ENCODE measurements at places on chromosomes 13 and 19.

GRCh38 chr13:110217085-110217484 lies 89.9 kb downstream of the COL4A1 start:
- DNase-seq = no peak

GRCh38 chr13:46379611-46380010 lies 7.4 kb downstream of the RUBCNL start:
- no peak for DNase-seq

DNA sequence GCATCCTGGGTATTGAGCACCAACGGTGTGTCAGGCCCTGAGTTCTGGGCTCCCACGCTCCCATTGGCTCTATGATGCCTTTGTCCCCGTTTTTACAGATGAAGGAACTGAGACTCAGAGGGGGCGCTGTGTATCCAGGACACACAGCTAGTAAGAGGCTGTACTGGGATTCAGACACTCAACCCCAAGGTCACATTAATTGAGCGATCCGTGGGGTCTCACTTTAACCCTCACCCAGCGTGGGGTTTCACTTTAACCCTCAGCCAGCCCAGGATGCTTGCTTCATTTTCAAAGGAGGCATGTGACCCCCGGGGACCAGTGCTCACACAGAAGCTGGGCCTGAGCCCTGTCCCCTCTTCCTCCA lies 42.6 kb downstream of the CYP4F22 start:
- DNase-seq = no peak

GRCh38 chr13:113669231-113669754 lies 2.3 kb downstream of the GRK1 start:
- DNase-seq = no peak

DNA sequence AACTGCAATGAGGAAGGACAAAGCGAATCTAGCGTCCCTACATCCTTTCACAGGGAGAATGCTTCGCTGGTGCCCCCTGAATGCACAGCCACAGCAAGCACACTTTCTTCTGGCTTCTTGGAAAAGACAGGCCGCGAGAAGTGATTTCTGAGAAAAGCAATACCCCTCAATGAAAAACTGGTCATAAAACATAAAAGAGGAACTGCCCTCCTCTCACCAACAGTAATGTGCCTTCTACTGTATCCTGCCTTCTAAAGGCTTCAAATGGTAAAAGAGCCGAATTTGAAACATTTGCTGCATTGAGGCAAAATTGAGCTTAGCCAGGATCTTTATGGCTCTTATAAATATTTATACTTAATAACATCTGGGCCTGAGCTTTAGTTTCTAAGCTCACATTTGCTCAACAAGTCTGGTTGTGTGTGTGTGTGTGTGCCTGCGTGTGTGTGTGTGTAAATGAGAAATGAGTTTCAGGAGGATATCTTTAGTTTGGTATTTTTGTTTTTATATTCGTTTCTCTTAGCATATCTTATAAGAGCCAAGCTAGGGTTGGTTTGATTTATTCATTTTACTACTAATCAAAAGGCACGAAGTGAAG lies 246.1 kb upstream of the MAB21L1 start:
- DNase-seq = no peak

DNA sequence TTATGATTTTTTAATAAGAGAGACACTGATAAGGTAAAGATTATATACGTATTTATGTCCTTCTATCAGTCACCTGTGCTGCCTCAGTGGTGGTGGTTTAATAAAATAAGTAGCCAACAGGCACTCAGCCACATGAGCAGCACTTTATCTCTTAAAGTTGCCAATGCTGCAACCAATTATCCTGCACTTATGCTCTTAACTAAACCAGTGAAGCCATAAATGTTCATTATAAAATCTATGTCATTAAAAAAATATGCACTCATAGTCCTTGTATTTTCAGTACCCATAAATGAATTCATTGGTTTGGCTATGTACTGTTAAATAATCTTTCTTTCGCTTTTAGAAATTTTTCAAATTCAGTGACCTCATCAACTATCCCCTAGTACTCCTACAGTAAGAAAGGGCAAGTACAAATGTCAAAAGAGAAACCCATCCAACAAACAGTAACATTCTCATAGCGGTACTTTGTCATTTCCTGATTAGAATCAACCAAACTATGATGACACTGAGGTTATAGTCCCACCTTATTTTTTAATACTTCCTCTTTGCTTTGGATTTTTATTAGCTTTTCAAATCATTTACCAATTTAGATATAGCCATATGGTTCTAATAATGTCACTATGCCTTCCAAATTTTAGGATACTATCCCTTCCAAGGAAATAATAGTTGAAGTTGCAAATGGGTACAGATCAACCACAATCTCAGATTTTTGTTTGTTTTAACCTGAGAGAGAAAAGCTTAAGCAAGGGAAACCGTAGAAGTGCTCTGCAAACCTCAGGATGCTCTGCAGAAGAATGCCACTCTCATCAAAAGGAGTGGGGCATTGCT lies 190.9 kb downstream of the KLF12 start:
- DNase-seq = no peak

- peak; percentile 74 for DNase-seq
These were observed 8.0 kb downstream of the C19orf25 start for GRCh38 chr19:1471010-1471514.

GRCh38 chr19:31085125-31085524 lies 264.1 kb downstream of the TSHZ3 start:
- no peak for DNase-seq

DNA sequence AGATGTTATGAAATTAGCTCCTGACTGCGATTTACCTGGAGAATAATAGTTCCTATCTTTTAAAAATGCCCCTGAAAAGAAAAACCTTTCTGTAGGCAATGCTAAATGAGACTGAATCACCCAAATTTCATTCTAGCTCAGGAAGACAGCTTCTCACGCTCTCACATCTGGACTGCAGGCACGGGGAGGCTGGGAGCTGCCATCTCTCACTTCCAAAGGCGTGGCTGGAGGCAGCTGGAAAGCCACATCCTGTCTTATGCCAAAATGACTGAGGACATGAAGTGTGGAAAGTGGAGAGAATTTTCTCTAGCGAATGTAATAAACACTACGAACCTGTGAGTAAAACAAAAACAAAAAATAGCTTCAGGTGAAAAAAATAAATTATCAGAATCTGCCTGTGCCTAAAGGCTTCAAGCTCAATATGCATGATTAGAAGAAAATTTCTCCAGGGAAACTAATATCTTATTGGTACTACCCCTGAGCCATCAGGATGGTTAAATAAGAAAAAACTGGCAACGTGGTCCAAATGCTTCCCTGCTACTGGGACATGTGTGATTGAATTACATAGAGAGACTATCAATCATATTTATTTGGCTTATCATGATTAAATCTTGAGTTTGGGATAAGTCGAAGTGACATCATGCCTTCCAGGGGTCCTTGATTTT lies 58.1 kb upstream of the UBL3 start:
- DNase-seq = no peak

DNA sequence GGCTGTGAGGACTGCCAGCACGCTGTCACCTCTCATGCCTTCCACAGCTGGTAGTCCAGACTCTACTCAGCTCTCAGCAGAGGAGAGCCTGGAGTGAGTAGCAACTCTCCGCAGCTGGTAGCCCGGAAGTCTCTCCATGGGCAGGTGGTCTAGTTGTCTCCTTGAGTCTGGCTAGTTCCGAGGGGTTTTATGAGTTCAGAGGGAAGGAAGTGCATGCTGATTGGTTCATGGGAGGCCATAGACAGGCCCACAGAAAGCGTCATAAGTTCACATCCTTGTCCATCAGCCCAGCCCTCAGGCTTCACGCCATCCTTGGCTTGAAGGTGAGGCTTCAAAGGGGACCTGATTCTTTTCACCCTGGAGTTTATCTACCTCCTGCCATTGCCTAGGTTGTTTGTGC lies 2662.4 kb upstream of the PCDH20 start:
- no peak for DNase-seq

- no peak for DNase-seq
These were observed 81.2 kb upstream of the KCTD15 start for GRCh38 chr19:33715462-33715861.

- no peak for DNase-seq
These were observed 1.0 kb downstream of the CEBPA start for GRCh38 chr19:33301144-33301899.

GRCh38 chr19:45667620-45668341 lies at the start of gene GIPR:
TSS of gene GIPR (plus strand) at chr19:45668221. CDS start at chr19:45669521, 1,300 bp downstream.
- DNase-seq = no peak

- no peak for DNase-seq
These were observed 7.5 kb upstream of the ZNF808 start for GRCh38 chr19:52520013-52520412.

GRCh38 chr19:49812997-49813861 lies at the start of gene FUZ:
TSS of gene FUZ (minus strand) at chr19:49813292. CDS start at chr19:49813106, 186 bp downstream.
- DNase-seq = peak; percentile 97

GRCh38 chr19:29573486-29573885 lies 32.6 kb upstream of the POP4 start:
- DNase-seq = no peak

- no peak for DNase-seq
These were observed 461 bp upstream of the HSPB6 start for GRCh38 chr19:35757231-35757748.

GRCh38 chr19:50969413-50969760 lies at the start of gene KLK6:
TSS of gene KLK6 (minus strand) at chr19:50969591. CDS start at chr19:50968104, 1,487 bp downstream.
- DNase-seq = no peak

DNA sequence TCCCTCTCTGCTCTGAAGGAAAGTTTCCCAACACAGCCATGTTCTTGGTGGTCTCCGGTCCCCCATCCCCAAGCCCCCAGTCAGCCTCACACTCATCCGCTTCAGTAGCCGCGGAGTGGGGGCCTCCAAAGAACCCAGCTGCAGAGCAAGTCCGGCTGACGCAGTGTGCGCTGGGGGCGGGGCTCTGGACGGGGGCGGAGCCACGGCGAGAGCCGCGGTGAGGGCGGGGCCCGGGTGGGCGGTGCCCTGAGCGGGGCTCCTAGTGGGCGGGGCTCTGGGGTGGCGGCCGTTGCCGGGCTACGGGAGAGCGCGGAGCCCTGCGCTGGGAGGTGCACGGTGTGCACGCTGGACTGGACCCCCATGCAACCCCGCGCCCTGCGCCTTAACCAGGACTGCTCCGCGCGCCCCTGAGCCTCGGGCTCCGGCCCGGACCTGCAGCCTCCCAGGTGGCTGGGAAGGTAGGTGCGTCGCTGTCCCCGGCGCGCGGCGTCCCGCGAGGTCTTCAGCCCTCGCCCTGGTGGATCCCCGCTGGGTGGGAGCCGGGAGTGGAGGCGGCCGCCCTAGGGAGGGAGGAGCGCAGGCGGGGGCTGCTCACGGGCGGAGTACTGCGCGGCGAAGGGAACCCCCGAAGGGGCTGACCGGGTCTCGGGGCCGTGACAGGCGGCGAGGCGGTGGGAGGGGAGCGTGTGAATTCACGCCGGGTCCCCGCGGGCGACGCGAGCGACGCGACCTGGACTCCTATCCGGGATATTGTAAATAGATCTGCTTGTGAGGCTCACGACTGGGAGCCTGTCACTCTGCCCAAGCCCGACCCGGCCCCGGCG lies 9.1 kb downstream of the TNFRSF19 start:
- peak; percentile 90 for DNase-seq
